ENCODE measurements at places on chromosomes 4 and X.

DNA sequence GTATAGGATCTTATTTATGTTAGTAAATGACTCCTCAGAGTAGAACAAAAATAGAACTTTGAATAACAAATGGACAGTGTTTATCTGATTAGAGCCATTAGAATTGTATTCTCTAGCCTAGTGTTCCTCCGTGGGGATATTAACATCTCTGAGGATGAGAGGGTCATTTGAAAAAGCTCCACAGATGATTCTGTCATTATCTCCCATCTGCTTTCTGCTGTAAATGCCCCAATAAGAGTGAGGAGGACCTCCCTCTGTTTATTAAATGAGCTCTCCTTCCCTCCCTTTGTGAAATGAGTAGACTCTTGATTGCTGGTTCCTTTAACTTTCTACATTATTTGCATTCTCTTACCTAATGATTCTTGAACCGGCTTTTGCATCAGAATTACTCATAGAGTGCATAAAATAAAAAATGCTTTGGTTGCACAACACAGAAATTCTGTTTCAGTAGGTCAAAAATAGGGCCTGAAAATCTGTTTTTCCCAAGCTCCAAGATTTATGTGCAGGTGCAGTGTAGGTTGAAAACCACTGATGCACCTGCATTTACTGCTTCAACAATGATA lies 18.0 kb downstream of the GC start:
- no peak for DNase-seq

- peak; percentile 74 for DNase-seq
Measured at GRCh38 chr4:8394061-8394519, 46.4 kb downstream of the ACOX3 start.

DNA sequence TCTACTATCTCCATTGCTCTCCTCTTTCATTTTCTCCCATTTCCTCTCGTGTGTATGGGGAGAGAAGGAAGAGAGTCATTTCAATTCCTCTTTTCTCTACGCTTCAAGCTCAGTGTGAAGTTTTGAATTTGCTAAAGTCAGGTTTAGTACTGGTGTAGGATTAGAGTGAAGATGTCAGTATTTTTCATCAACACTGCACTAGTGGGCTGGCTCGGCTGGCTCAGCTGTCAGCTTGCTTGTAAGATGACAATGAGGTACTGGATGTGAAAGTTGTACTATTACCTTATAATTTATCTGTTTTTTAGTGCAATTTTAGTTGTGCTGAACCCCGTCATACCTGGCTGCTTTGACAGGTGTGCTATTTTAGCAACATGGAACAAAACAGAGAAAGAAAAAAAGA lies 2.1 kb upstream of the SH2D1A start:
- no peak for DNase-seq

GRCh38 chrX:275476-275966 lies 5.7 kb upstream of the PLCXD1 start:
- no peak for DNase-seq

- no peak for DNase-seq
Measured at GRCh38 chr4:71729856-71730255, 54.0 kb downstream of the GC start.

- peak; percentile 17 for DNase-seq
Measured at GRCh38 chr4:147749811-147750321, 18.0 kb downstream of the ARHGAP10 start.

DNA sequence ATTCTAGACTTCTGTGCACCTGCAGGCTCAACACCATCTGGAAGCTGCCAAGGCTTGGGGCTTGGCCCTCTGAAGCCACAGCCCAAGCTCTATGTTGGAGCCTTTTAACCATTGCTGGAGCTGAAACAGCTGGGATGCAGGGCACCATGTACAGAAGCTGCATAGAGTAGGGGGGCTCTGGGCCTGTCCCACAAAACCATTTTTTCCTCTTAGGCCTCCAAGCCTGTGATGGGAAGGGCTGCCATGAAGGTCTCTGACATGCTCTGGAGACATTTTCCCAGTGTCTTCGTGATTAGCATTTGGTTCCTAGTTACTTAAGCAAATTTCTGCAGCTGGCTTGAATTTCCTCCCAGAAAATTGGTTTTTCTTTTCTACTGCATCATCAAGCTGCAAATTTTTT lies 999.3 kb upstream of the GRIA3 start:
- no peak for DNase-seq

DNA sequence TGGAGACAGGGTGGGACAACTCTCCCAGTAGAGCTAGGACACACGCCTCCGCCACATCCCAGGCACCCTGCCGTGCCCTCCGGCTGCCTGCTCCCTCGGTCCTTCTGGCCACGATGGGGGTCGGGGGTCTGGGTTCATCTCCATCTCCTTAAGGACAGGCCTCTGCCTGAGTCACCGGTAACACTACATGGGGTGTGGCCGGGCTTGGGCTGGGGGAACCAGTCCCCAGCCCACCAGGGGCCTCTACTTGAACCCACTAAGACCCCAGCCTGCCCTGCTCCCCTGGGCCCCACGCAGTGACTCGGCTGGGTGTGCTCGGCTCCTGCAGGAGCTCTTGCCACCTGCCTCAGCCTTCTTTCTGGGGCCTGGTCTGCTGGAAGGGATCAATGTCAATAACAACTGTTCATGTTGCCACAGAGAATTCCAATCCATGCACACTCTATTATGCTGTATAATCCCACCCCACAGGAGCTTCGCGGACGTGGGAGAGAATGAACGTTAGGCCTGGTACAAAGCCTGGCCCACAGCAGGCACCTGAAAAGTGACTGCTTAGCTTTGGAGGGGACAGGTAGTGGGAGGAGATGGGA lies 177.7 kb upstream of the PSAPL1 start:
- DNase-seq, result no peak

DNA sequence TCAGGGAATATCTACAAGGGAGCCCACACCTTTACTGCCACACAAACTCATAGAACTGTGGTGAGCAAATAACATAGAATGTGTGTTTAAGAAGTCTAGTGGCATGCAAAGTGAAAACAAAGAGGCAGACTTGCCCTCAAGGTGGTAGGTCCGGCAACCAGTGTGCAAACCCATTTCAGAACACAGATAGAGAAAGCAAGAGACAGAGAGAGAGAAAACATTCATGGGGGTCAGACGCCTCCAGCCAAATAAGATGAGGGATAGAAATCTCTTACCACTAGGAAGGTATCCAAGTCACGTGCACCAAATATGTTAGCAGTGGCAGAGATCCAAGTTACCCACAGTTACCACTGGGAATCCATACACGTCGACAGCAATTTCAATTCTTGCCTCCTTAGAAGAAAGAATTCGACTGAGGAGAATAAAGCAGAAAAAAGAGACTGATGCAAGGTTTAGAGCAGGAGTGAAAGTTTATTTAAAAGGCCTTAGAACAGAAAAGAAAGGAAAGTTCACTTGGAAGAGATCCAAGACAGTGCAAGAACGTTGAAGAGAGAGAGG lies 252.8 kb downstream of the NAP1L3 start:
- DNase-seq, result no peak

- DNase-seq, result no peak
Measured at GRCh38 chr4:187999406-187999932, 3.9 kb downstream of the ZFP42 start.

DNA sequence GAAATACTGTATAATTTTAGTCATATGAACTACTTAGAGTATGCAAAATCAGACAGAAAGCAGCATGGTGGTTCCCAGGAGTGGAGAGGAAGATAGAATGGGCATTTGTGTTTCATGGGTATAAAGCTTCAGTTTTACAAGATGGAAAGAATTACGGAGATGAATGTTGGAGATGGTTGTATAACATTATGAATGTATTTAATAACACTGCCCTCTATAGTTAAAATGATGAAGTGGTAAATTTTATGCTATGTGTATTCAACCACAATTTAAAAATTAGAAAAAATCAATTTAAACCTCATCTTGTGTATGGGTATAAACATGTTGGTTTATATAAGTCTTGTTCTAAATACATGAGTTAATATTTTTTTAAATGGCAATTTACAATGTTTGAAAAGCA lies 521.1 kb downstream of the FSTL5 start:
- DNase-seq, result no peak

- DNase-seq, result no peak
Measured at GRCh38 chr4:75142850-75143249, 209.9 kb downstream of the PARM1 start.

- no peak for DNase-seq
Measured at GRCh38 chr4:82437285-82438005, 7.1 kb downstream of the ENOPH1 start.

DNA sequence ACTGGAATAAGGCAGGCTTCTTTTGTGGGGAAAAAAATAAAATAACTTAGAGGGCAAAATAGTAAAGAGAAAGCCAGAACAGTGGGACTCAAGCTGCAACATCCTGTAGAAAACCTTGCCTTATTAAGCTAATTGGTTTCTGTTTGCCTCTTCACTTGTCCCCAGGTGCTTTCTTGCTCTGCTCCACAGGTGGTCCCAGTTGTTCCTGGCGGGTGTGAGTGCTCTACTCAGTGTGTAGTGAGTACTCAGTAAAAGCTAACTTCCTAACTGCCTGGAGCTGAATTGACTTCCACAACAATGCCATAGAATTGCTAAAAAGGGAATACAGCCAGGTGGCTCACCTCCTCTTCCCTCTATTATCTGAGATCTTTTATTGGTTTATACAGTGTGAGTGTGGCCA lies 930.2 kb downstream of the C4orf33 start:
- DNase-seq, result peak; percentile 86

GRCh38 chrX:141469469-141469868 lies 115.1 kb downstream of the SPANXA1 start:
- DNase-seq, result no peak

DNA sequence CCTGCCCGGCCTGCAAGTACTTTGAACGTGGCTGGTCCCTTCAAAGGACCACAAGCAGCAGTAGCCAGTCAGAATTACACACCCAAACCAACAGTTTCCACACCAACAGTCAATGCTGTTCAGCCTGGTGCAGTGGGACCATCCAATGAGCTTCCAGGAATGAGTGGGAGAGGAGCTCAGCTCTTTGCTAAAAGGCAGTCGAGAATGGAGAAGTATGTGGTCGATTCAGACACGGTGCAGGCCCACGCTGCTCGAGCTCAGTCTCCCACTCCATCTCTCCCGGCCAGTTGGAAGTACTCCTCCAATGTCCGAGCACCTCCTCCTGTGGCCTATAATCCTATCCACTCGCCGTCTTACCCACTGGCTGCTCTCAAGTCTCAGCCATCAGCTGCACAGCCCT lies 104.4 kb upstream of the MYOZ2 start:
- no peak for DNase-seq

GRCh38 chr4:121326597-121326996 lies 54.2 kb downstream of the QRFPR start:
- DNase-seq, result no peak

DNA sequence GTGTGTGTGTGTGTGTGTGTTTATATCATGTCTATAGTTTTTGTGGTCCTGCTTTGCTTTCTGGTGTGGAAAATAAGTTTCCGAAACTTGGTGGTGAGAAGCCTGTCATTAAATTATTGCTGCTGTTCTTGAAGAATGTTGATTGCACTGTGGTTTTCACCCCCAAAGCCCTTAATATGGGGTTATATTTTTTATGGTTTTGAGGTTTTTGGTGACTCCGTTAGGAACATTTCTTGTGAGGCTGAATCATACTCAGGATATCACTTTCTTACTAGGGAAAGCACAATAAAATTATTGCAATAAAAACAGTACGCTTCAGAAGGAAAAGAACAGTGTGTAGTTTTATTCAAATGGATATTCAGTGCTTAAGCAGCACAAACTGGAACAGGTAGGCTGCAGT lies 539.1 kb upstream of the MAGEB18 start:
- DNase-seq, result no peak

DNA sequence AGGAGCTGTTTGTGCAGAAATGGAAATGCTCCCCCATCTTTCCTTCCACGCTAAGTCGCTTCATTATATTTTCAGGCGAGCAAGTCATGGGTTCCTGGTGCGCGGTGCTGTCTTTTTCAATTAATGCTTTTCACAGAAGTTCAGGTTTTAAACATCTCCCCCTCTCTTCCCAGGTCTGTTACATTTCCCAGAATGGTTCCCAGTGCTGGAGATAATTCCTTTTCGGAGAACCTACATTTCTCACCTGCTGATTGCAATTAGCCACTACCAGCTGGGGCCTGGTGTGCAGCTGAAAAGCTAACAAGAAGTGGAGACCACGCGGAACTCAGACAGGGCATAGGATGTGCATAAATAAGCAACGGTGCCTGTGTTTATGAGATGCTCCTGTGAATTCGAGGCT lies 217.8 kb downstream of the MID1IP1 start:
- DNase-seq, result no peak

- DNase-seq, result no peak
Measured at GRCh38 chrX:137428221-137428661, 137.7 kb upstream of the ZIC3 start.

- DNase-seq, result no peak
Measured at GRCh38 chrX:17403972-17404371, 29.0 kb downstream of the NHS start.

- no peak for DNase-seq
Measured at GRCh38 chr4:24775032-24775605, 20.3 kb upstream of the SOD3 start.

GRCh38 chr4:44801384-44801783 lies 75.0 kb upstream of the GNPDA2 start:
- no peak for DNase-seq

DNA sequence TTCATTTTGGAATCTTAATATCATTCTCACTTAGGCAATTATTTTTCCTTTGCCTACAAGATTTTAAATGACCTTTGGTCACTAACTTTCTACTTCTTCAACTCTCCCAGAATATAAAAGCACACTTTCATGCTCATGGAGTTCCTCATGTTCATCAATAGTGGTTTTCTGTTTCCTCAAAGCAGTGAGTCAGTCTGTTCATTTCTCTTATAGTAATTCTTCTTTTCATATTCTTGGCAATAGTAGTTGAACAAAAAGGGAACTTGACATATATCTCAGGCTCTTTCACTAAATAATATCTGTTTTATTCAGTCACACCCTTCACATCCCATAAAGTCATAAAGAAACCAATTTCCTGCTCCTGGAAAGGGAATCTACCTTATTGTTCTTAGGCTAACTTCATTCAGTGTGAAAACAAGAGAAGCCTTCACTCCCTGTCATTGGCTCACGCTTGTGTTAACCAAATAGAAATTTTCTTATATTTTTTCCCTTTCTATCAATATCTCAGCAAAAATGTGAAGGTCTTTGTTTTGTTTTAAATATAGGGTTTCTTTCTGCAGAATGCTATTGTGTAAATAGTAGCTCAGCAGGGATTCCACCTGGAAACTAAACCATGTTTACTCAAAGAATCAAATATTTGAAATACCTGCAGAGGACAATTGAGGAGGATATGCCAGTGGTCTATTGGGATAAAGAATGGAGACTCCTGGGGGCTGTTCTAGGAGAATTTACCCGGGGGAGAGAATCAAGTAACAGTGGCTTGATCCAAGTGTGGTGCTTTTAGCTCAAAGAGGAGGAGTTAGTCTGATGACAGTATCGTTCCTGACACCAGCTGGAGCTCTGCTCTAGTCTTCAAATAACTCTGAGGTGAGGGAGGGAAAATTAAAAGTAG lies 13.4 kb upstream of the TNIP3 start:
- DNase-seq, result no peak

- DNase-seq, result peak; percentile 57
Measured at GRCh38 chr4:55321707-55322264, 24.3 kb upstream of the SRD5A3 start.

DNA sequence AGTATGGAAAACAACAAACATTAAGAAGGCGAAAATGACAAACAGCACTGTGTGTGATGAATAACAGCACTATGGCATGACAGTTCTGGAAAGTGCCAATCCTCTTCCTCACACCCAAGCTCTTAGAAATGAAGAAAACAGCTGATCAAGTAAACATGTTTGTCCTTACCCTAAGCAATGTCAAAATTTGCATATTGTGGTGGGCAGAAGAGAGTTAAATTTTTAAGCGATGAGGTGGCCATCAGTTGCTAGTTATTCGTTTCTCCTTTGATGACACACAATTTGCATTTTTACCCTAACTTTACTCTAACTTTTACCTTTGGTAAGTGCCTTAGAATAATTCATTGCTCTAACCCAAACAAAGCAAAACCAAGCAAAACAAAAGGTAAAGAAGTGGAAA lies 8.8 kb downstream of the PROM1 start:
- DNase-seq, result no peak

Data from NCI-H1092 (cell line).